ENCODE measurements at places on chromosomes 12 and 14. TPM values are rescaled to one million over a fixed set of nuclear protein-coding genes. Genes with fewer than 3 reads are reported as not detected.

Gene MORN3
- 0.89 TPM for total RNA-seq

Gene SLC25A47
- not detected for total RNA-seq

Gene CD4
- total RNA-seq, result 0.08 TPM

Gene METTL1
- total RNA-seq, result 22.4 TPM

Gene OXA1L
- 84.5 TPM for total RNA-seq

Gene TAS2R14
- 3.1 TPM for total RNA-seq

Gene LRTM2
- not detected for total RNA-seq

Gene B4GALNT3
- total RNA-seq, result 5.1 TPM

Gene RIMBP2
- 0.82 TPM for total RNA-seq

Gene KLHL33
- total RNA-seq, result 0.08 TPM

Gene TMED10
- total RNA-seq, result 309 TPM

Gene EPYC
- not detected for total RNA-seq

Gene MARS1
- 260 TPM for total RNA-seq

DNA sequence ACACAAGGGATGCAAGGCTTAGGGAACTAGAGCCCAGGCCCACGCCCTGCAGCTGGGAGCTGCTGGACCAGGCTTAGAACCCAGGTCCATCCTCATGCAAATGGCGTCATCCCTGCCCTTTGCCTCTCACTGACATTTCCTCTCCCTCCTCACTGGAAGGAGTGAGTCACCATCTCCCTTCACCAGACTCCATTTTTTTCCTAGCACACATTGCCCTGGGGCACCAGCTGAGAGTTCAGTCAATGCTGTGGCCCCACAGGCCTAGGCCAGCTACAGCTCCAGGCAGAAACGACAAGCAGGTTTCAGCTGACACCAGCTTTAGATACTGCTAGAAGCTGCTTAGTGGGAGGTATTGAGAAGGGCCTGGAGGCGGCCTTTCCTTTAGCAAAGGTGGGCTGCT, 98.9 kb downstream of the RIMBP2 start:
- no peak for DNase-seq

DNA sequence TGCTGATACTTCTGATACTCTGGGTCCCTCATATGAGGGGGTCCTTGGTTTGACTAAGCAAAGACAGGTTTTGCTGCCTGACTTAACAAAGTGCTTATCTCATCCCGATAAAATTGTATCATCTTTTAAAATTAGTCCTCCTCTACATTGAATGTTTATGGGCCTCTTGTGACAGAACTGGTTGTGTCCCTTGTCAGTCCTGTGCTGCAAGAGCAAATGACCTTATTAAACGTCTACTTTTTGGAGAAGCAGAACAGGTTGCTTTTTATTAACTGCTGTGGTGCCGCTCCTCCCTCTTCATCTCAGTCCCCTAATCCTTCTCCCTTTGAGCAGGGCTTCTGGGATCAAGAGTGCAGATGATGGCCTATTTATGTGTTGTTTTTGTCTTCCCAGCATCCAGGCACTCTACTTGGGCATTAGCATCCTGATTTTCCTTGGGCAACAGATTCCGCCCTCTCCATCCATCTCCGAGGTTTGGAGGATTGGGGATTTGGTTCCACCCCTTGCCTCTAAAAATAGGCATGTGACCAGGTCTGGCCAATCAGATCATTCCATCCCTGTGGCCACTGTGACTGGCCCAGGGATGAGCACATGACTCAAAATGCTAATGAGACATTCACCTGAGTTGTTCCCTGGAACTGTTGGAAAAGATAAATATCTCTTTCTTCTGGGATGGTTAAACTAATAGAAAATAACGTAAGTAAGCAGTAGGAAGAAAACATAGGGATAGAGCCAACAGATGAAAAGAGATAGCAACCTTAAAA, 2.9 kb upstream of the DENR start:
- DNase-seq, result no peak

GRCh38 chr12:52338241-52338960, 17.2 kb upstream of the KRT83 start:
- DNase-seq, result no peak

GRCh38 chr12:120909633-120910298, 5.6 kb upstream of the SPPL3 start:
- DNase-seq, result no peak

DNA sequence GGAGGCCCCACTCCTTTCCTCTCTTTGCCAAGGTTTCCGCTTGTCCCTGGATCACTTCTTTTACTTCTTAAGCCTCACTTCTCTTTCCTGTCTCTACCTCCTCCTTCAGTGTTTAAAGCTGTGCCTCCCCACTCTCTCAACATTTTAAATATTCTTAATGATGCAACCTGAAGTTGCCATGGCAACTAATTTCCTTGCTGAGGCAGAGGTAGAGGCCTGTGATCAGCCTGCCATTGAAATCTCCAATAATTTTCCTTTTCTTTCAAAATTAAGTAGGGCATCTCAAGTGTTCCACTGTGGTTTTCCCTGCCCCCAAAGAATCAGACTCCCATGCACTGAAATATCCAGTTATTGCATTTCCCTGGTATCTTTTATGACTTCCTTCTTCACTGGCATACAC, 108.6 kb upstream of the VRK1 start:
- DNase-seq, result no peak

GRCh38 chr12:107134558-107134957, 41.2 kb upstream of the CRY1 start:
- DNase-seq, result no peak

DNA sequence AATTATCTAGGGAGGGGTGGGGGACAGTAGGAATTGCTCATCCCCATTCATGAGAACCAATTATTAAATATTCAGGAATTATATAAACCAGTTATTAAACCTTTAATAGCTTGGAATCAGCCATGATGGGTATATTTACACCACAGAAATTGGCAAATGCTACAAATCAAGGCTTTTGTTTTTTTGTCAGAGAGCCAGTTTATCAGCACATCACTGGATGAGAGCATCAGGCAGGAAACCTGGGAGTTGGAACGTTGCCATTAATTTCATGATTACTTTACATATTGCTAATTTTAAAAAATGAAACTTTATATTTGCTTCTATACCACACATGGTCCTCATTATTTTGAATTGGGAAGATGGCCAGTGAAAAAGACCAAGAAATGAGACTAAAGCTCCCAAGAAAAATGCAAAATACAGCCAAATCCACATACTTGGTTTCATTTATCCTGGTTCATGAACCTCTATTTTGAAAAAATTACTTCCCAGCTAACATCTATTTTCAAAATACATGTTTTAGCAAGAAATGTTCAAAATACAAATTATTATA, 48.4 kb downstream of the ATL1 start:
- no peak for DNase-seq

DNA sequence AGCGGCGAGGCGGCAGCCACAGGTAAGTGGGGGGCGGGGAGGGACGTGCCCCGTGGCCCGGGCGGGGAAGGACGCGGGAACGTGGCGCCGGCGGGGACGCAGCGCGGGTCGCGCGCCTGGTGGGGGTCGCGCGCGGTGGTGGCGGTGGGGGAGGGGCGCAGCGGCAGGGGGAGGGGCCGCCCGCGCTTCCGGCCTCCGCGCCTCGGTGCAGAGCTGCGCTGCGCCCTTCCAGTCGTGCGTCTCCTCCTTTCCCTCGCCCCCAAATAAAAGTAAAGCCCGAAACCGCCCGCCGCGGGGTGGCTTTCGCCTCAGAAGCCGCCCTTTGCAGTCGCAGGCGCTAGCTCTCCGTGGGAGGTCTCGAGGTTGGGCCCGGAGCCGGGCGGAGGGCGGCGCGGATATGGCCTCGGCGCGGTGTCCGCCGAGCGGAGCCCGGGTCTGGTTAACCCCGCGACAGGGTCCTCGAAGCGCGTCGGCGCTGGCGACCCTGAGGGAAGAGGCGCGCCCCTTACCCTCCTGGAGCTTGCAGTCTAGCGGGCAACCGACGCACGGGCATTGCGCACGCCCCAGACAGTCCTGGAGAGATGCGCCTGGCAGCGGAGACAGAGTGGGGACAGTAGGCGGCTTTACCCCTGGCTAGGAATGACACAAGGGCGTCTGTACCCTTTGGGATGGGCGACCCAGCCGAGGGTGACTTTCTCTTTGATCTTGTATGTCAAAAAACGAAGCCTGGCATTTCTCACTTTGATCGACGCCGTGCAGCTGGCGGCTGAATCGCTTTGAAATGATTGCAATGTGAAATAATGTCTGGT, 589 bp downstream of the ATF1 start:
- no peak for DNase-seq

DNA sequence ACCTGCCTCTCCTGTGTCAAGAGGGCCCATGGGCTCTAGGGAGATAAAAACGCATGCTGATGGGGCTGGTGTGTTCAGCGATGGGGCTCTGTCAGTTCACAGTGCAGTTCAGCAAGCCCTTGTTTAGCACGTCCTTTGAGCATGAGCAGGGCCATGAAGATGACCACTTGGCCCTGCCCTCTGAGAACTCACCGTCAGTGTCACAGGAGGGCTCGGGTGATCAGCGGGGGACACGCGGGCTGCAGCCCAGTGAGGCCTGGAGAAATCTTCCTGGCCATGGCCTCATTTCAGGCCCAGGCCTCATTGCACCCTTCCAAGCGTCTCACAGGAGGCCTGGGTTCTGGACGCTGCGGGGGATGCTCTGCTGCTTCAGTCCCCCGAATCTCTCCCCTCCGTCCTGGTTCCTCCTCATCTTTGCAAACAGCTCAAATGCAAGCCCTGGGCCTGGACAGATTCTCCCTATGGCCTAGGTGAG, 181.6 kb downstream of the ADGRD1 start:
- no peak for DNase-seq

- DNase-seq, result no peak
Measured at GRCh38 chr12:99389751-99390150, 257.8 kb upstream of the GARIN6 start.

DNA sequence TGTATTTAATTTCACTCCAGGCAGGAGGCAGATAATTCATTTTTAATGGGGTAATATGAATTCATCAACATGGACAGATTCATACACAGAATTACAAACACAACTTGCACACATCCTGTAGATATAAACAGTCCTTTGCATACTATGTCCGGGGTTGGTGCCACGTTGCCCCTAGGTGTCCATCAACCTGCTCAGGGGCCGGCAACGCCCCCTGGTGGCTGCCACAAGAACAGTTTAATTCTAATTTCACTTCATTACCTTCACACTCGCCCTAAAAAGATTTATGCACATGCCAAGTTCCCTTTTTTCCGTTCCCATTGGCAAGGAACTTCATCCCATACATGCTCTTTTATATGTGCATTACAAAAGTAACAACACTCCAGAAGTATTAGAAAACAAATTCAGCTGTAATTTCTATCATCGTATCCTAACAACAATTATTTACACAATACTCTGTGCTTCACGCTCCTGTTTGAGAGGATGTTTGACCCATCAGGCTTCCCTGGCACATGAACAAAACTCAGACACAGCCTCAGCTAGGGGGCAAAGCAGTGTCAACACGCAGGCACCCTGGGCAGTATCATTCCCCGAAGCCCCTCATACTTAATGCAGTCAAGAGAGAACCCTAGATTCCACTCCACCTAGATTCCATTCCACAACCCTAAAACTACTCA, 15.5 kb downstream of the MANSC1 start:
- DNase-seq, result no peak

DNA sequence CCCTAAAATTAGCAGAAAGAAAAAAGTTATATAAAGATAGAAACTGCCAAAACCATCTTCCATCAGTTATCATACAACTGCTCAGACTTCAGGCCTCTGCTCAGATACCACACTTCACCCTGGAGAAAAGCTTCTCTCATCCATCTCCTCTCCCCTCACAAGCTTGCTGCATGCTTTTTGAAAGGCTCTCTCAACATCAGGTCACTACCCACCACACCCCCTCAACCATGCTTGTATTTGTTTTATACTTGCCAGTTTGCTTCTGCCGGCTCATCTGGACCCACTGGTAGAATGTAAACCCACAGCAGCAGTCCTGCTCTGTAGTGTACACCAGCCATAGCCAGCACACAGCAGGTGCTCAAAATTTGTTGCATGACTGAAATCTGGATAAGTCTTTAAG, 8.8 kb downstream of the PPP1CC start:
- DNase-seq, result no peak

GRCh38 chr12:2844786-2845185, 10.0 kb upstream of the NRIP2 start:
- no peak for DNase-seq

DNA sequence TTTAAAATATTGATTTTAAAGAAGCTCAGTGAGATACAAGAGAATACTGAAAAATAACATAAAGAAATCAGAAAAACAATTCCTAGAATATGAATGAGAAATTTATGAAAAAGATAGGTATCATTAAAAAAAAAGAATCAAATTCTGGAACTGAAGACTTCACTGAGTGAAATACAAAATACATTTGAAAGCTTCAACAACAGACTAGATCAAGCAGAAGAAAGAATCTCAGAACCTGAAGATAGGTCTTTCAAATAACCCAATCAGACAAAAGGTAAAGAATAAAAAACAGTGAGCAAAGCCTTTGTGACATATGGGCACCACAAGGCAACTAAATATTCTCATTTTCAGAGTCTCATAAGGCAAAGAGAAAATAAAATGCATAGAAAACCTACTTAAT, 29.4 kb downstream of the CEP83 start:
- DNase-seq, result no peak

DNA sequence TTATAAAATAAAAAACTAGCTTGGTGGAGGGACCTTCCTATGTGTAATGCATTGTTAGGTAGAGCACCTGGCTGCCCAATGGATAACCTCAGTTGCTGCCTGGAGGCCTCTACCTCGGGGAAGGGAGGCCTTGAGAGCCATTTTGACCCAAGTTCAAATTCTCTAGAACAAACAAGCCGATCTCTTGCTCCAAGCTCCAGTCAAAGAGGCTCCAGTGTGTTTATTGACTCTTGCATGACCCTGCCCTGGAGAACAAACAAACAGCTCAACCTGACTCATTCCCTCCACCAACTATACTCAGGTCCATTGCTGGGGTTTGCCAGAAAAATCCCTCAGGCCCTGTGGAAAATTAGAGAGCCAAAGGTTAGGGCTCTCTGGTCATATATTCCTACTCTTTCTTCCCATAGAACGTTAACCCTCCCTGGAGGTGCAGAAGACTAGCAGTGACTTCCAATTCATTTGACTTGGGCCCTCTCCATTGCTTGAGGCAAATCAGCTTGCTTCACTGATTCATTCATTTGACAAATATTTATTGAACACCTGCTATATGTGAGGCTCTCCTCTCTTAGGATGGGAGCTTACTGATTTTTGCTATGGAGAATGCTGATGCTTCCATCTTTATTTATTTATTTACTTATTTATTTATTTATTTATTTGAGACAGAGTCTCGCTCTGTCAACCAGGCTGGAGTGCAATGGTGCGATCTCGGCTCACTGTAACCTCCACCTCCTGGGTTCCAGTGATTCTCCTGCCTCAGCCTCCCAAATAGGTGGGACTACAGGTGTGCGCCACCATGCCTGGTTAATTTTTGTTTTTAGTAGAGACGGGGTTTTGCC, 73.7 kb upstream of the CISTR start:
- no peak for DNase-seq

DNA sequence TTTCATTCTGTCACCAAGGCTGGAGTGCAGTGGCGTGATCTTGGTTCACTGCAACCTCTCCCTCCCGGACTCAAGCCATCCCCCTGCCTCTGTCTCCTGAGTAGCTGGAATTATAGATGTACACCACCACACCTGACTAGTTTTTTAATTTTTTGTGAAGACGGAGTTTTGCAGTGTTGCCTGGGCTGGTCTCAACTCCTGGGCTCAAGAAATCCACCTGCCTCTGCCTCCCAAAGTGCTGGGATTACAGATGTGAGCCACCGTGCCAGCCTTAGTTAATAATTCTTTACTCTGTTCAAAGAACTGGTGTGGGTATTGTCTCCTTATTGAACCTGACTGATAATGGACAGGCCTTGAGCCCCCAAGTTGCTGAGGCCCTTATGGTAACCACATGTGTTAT, 10.4 kb upstream of the KRT7 start:
- no peak for DNase-seq

- DNase-seq, result no peak
Measured at GRCh38 chr12:94145191-94145983, 3.0 kb upstream of the PLXNC1 start.

GRCh38 chr12:13277293-13277692, 80.8 kb downstream of the EMP1 start:
- DNase-seq, result no peak
